Activated effector memory CD4-positive, alpha-beta T cell treated with anti-CD3 and anti-CD28 coated beads, Interleukin-2, amount 50 U/mL, for 16 hours (primary cell): ENCODE measurements at places on chromosomes 13 and 19.

DNA sequence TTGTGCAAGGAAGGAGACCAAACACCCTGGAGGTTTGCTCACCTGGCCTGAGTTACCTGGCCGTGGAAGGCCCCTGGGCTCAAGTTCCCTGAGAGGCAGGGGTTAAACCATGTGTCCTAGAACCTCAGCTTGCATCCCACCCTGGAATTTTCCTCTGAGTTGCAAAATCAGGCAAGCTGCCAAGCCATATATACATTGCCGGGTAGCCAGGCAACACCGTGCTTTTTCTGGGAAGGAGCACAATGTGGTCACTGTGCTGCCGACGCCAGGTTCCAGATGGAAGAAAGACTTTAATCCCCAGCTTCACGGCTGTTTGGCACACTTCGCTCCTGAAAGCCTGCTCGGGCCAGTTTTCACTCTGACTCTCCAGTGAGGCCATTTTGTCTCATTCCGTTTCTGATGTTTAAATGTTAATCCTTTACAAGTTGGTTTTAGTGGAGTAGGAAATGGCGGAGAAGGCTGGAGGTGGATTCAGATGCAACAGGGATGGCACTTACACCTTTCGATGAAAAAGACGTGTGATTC is 60.1 kb upstream of the PEG3 start:
- DNase-seq, result no peak

- no peak for DNase-seq
Observed at GRCh38 chr13:94435604-94436226, 43.8 kb downstream of the DCT start.

GRCh38 chr19:2164020-2164998 is 576 bp downstream of the DOT1L start:
- peak; percentile 78 for DNase-seq

DNA sequence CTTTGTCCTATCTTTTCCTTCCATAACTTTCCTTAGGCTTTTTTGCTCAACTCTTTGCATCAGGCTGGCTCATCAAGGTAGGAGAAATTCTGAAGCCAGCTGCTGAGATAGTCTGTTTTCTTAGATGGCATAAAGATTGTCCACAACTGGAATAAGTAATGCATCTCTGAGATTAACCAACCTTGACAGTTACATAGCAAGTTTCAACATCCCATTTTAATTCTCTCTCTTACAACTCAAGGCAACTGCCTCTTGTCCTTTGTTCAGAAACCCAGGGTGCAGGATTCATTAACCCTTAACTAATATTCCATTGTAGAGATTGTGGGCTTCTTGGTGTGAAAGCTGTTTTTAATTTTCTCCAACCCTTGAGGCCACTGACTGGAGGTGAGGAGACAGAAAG is 239.2 kb downstream of the LACC1 start:
- no peak for DNase-seq

DNA sequence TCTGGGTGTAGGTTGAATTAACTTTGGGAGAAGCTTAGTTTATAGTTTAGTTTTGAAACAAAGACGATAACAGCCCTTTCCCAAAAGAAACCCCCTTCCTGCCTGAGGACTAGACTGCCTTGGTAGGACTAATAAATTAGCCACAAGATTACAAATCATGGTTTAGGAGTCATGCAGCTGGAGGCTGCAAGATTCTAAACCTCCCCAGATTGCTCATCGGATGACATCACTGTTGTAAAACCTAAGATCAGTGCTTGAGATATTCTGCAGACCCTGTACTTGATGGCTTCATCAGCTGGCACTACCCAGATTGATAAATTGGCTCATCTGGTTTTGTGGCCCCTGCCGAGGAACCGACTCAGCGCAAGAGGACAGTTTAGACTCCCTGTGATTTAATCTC is 35.9 kb upstream of the MPHOSPH8 start:
- DNase-seq, result no peak

DNA sequence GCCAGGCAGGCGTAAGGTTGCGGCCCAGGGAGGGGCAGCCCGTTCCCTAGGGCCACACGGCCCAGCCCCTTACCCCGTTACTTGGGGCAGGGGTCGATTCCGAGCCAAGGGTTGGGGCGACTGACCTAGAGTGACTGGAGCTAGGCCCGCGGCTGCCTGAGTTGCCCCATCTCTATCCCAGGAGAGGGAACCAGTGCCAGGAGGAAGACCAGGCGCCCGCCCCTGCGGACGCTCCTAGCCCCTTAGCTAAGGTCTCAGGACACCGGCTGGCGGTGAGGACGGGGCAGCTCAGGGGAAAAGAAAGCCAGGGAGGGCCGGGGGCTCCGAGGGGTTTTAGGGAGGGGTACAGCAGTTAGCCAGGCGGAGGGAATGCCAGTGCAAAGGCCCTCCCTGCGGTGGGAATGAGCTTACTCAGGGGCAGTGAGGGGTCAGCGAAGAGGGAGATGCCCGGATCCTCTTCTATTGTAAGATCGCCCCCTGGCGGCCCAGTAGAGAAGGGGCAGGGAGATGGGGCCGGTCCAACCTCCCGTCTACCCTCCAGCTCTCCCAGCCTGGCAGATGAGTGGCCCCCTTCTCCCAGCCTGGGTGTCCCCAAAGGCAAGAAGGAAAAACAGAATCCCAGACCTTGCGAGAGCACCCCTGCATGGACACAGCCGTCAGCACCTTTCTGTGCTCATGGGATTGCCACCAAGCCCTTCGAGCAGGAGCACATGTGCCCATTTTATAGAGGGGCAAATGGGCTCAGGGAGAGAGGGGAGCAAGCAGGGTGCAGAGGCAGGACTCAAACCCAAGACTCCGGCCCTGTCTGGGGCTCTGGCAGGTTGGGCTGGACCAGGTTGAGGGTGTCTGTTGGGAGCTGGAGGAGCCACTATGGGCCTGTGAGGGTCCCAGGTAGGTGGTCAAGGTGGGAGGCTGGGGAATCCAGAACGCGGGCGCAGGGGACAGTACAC is 16.3 kb downstream of the CILP2 start:
- DNase-seq, result peak; percentile 88

GRCh38 chr13:87147076-87147475 is 524.1 kb upstream of the SLITRK5 start:
- no peak for DNase-seq

GRCh38 chr13:111239764-111240670 is 80.4 kb upstream of the TEX29 start:
- DNase-seq, result no peak

DNA sequence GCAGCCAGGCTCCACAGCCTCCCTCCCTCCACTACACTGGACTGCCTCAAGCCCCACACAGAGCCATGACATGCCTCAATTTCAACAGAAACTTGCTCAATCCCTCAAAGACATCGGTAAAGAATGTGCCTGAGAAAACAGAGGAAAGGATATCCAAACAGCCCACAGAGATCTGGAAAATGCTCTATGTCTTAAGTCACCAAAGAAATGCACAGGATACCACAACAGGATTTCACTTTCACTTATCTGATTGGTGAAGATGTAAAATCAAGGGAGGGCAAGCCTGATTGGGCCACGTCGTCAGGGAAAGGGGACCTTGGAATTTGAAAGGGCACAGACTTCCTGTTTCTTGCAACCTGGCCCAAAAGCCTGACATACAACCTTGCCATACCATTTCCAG is 14.2 kb downstream of the CACNA1A start:
- DNase-seq, result no peak

GRCh38 chr19:19271828-19272599 is 1.1 kb downstream of the TM6SF2 start:
- DNase-seq, result no peak

- no peak for DNase-seq
Observed at GRCh38 chr13:63983366-63983765, 2567.7 kb upstream of the PCDH20 start.

DNA sequence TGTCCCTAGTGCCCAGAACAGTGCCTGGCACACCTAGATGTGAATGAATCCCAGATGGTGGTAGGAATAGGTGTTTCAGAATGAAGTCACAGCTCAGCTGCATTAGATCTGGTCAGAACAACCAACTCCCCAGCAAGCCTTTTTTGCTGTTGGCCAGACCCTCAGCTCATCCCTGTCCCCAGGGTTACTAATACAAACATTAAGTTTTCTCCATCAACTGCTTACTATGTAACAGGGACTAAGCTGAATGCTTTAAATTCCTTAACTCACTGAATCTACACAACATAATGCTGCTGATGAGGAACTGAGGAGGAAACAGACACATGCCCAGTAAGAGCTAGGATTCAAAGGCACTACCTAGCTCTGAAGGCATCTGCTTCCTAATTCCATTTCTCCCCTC is 18.8 kb downstream of the SMG9 start:
- no peak for DNase-seq

DNA sequence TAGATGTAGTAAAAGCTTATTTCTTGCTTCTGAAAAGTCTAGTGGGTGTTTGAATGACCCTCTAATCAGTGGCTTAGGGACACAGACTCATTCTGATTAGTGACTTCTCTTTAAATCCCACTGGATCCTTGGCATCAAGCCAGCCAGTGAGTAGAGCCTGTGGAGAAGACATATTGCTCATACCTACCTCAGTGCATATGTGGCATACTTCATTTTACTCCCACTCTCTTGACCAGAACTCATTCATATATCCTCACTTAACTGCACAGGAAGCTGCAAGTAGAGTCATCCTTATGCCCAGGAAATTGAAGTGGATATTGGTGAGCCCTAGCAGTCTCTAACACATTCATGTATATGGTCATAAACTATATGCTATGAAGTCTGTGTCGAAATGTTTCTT is 148.3 kb downstream of the PDS5B start:
- no peak for DNase-seq

- DNase-seq, result no peak
Observed at GRCh38 chr13:71830323-71830722, 36.7 kb downstream of the DACH1 start.

- no peak for DNase-seq
Observed at GRCh38 chr19:49767967-49768581, 1.3 kb downstream of the AP2A1 start.

DNA sequence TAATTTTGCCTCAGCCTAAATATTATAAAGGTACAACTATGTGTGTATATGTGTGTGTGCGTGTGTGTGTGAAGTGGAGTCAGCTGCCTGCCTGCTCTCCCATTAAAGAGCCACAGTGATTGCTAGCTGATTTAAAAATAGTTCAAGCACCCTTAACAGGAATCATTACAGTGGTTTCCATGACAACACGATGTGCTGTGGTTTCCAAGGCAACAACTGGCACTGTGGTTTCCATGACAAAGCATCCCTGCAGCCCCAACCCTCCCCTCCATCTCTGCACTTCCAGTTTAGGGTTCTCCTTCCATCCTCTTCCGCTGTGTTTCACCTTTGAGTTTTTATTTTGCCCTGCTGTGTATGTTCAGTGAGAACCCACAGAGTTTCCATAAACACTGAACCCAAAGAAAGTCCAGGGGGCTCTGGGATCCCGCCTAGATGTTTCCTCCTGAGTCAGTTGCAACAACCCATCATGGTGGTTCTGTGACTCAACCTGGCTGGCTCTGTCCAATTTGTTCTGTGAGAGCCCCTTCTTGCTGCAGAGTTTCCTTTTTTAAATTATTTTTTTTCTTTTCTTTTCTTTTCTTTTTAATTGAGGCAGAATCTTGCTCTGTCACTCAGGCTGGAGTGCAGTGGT is 7.1 kb upstream of the PNMA8A start:
- no peak for DNase-seq

DNA sequence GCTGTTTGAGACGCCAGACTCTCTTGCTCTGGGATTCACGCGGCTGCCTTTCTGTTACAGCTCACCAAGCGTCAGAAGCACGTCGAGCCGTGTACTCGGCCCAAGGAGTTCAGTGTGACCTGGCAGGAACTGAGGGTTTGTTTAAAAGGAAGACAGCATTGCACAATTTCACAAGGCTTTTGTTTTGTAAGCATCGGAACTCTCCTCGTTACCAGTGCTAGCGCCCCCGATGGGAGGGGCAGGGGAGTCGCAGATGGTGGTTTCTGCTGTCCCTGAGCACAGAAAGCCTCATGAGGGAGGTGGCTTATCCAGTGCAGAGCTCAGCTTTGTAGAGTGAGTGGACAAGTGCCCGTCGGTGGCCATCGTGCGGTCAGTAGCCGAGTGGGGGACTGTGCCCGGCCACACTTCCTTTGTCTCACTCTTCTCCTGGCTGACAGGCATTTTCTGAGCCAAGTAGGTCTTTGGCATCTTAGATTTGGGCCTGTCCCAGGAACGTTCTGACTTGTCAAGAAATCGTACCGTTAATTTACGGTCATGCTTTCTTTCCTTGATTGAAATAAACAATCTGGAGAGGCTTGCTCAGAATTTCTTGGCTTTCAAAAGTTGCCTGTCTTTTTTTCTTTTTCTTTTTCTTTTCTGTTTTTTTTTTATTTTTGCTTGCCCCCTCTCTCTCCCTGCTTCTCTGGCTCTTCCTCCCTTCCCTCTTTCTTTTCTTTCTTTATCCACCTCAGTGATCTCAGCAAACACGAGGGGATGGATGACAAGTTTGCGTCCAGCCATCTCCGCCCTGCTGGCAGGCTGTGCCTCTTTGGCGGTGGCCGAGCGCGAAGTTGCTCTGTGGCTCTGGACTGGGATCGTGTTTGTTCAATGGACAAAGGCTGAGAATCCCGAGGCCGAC is 7.7 kb downstream of the KDM4B start:
- no peak for DNase-seq

- no peak for DNase-seq
Observed at GRCh38 chr13:21365574-21365973, 93.5 kb downstream of the ZDHHC20 start.

GRCh38 chr19:12783849-12784393 is 7.4 kb upstream of the JUNB start:
- peak; percentile 73 for DNase-seq

DNA sequence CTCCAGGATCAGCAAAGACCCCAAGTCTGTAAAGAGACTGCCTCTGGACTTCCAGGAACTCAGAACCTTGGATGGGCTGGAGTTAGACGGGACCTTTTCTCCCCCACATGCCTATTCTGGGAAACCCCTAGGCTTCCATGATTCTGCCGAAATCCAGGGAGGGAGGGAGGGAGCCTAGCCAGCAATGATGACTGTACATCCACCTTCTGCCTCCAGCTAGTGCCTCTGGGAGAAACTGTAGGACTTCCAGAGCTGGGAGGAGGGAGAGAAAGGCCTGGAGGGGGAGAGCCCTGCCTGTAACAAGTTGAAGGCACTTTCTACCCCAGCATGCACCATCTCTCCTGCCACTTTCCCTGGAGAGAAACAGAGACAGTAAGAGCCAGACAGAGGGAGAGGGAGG is 6.0 kb upstream of the HAS1 start:
- no peak for DNase-seq

GRCh38 chr13:33644581-33645543 is 173.1 kb upstream of the RFC3 start:
- no peak for DNase-seq

DNA sequence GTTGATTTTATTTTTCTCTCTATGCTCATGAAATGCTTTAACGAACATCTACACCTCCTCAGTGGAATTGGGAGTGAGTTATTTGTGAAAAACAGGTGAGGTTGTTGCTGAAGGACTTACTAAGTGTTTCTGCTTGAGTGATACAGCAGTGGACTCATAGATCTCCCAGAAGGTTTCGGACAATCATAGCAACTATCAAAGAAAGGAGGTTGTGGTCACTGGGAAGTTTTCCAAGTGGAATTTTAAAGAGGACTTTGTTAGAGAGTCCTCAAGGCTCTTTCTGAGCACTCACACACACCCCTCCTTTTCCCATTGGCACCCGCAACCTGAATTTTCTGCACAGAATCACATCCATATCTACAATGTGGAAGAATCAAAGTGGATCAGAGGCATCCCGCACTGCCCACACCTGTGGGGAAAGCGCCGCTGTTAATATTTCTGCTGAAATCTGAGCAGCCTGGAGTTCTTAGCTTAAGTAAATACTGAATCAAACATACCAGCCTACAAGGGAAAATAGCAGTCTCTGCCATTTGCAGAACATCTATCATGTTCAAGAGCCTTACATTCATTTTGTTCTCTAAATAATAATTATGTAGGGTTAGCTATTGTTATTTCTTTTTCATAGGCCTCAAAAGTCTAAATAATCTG is 719.4 kb downstream of the DIAPH3 start:
- no peak for DNase-seq
